ENCODE measurements at places on chromosomes 13 and 19.

GRCh38 chr13:106996867-106997618 lies 429.1 kb upstream of the ARGLU1 start:
- DNase-seq, result no peak

DNA sequence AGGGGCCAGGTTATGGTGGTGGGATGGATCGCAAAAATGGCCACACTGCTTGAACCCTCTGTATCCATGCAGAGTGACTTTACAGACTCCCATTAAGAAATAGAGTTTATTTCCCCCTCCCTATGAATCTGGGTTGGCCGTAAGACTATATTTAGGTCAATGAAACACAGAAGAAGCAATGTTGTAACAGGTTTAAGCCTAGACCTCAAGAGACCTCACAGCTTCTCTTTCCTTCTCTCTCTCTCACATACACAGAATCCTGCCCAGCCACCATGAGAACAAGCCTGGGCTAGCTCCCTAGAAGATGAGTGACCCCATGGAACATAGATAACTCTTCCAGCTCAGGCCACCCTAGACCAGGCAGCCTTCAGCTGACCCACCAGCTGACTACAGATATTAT lies 21.0 kb upstream of the FBL start:
- no peak for DNase-seq

DNA sequence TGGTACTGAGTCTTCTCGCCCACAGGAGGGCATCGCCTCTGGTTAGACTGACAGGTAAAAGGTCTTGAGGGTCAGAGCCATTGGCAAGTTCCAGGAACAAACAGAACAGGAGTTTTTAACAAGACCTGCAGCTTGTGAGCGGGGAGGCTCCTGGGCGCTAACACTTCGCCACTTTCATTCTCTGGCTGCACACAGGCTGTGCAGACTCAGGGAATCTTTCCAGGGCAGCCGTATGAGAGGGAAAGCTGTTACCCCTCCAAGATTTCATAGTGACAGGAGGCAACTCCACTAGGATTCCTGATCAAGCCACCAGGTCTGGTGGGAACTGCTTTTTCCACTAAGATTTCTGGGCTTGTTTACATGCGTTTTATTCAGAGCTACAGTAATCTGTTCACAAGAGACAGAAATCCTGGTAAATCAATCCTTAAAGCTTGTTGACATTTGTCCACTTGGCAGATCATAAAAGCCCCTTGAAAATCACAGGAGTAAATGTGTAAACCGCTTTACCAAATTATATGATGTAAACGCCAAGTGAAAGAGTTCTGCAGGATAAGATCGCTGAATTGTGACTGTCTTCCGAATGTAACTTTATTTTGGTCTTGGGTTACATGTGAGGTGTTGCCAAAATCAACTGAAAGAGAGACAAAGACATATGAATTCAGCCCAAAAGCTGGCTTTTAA lies 190.6 kb downstream of the MZT1 start:
- DNase-seq, result no peak

DNA sequence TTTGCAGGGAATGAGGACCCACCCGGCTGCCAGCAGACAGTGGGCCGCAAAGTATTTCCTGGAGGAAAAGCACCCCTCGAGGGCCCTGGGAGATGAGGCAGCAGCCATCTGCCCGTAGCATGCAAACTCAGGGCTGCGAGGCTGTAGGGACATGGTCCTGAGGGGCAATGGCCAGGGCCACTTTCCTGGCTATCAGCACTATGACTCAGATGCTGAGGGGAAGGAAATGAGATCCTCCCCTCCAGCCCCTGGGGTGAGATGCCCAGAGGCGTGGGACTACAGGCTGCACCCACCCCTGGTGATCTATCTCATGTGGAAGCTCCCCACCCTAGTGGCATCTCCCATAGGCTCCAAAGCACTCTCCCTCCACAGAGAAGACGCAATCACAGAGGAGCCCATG lies 80.1 kb downstream of the SLC7A1 start:
- no peak for DNase-seq

All from activated naive CD4-positive, alpha-beta T cell treated with anti-CD3 and anti-CD28 coated beads for 36 hours (primary cell).